Liver (tissue), 10 donors: ENCODE measurements at places on chromosomes 13 and 19. TPM values are rescaled to one million over a fixed set of nuclear protein-coding genes. Genes with fewer than 3 reads are reported as not detected.

DNA sequence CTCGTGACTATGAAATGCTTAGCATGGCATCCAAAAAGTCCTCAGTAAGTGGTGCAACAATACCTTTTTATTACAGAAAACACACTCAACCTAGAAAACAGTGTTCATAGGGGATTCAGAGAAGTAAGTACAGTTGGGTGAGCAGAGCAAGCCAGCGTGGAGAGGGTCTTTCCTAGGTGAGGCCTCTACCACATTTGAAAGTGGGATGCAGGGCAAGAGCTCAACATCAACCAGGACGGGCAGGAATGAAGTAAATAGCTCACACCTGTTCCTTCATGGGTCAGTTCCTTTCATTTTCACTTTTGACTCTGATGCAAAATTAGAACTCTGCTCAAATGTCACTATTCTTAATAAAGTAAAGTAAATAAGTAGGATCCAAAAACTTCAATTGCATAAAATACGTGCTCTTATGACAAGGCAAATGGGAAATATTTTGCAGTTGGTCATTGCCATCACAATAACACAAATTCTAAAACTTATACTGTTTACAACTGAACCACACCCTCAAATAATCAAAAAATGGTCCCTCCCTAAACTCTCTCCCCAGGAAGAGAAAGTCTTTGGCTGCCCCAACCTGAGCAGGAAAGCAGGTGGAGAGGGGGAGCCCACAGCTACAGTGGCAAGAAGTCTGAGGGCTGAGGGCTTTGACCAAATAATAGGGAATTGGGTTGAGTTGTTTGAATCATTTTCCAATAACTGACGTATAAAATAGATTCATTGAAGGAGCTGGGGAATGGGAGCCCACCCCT lies 20.2 kb downstream of the CHAMP1 start:
- DNase-seq = no peak

DNA sequence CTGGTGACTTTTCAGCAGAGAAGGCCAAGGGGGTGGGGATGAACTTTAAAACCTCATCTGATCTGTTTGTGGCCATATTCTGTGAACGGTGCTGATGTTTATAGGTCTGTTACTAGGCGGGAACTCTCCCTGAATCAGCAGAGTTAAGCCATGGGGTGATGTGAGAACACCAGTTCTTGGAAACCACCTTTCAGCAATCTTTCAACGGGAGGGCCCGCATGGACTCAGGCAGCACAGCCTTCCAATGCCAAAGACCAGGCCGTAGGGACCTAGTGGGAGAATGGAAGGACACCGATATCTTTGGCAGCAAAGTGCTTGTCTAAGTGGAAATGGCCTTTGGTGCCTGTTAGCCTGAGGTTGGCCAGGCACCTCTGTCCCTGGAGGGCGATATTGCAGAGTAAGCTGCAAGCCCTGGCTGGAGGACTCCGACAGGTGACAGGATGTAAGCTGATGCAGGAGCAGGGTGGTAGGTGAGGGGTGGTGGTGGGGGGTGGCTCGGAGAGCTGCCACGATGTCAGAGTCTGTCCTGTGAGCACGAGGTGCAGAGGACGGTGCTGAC lies 57.0 kb downstream of the ERCC5 start:
- DNase-seq = no peak

DNA sequence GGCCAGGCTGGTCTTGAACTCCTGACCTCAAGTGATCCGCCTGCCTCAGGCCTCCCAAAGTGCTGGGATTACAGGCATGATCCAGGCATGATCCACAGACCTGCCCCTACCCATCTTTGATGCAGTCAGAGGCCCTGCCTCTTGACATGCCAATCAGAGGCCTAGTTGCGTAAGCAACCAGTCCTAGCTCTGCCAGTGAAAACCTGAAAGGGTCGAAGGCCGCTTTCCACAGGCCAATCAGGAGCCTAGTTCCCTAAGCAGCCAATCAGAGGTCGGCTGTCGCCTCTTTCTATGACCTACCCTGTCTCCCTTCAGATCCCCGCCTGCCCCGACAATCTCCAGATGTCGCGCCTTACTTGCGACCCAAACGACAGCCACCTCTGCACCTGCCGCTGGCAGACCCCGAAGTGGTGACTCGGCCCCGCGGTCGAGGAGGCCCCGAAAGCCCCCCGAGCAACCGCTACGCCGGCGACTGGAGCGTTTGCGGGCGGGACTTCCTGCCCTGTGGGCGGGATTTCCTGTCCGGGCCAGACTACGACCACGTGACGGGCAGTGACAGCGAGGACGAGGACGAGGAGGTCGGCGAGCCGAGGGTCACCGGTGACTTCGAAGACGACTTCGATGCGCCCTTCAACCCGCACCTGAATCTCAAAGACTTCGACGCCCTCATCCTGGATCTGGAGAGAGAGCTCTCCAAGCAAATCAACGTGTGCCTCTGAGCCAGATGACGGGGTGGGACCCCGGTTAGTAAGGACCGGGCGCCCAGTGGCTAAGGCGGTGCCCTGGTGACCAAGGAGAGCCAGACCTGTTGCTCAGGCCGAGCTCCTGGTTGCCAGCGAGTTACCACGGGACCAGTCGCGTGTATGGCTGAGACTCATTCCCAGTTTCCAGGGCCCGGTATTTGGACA lies 6.3 kb downstream of the SYDE1 start:
- DNase-seq = no peak

- DNase-seq = peak; percentile 39
Observed at GRCh38 chr19:53908106-53908934, 758 bp upstream of the CACNG7 start.

DNA sequence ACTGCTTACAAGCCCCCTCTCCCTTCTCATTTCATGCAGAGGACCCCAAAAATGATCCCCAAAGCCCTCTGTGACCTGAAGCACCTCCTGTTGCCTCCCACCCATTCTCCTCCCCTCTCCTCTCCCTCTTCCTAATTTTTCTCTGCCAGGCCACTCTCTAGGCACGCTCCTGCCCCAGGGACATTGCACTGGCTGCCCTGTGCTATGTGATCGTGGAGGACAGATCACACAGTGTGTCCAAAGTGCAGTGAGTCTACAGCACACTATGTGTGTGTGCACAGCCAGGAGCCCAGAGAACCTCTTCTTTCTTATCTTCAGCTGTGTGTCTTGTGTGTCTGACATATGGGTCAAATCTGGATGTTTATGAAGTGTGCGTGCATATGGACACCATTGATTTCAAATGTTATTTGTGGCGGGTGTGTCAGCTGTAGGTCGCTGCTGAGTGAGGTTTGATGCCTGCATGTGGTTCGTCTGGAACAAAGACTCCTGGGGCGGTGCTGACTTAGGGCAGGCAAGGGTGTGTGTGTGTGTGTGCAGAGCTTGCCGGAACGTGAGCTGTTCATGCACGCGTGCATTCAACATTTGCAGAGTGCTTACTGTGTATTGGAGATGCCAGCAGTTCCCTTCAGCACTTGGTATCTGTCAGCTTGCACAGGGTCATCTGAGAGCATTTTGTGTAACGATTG lies 2.1 kb upstream of the KLHL26 start:
- DNase-seq = no peak

GRCh38 chr19:35329323-35329722 lies 336 bp downstream of the CD22 start:
- DNase-seq = no peak

GRCh38 chr13:50334115-50334778 lies 319.0 kb downstream of the KCNRG start:
- DNase-seq = no peak

GRCh38 chr19:40599331-40599901 lies 1.8 kb upstream of the LTBP4 start:
- no peak for DNase-seq

- no peak for DNase-seq
Observed at GRCh38 chr13:66353664-66354063, 876.5 kb downstream of the PCDH9 start.

GRCh38 chr19:48030073-48030472 lies 13.8 kb downstream of the CABP5 start:
- no peak for DNase-seq

DNA sequence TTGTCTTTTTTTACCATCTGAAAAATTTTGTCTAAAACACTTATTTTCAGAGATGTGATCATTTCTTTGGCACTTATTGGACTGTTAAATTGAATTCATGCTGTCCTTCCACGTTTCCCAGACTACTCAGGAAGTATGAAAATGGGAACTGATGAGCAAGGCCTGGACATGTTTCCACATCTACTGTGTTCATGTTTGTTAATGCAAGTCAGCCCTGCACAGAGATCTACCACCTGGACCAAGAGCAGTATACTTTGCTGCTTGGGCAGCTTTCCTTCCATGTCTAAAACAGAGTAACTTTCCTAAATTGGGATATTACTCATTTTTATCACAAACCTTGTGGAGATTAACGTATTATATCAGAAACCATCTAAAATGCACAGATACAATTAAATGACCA lies 687.4 kb downstream of the DIAPH3 start:
- no peak for DNase-seq

DNA sequence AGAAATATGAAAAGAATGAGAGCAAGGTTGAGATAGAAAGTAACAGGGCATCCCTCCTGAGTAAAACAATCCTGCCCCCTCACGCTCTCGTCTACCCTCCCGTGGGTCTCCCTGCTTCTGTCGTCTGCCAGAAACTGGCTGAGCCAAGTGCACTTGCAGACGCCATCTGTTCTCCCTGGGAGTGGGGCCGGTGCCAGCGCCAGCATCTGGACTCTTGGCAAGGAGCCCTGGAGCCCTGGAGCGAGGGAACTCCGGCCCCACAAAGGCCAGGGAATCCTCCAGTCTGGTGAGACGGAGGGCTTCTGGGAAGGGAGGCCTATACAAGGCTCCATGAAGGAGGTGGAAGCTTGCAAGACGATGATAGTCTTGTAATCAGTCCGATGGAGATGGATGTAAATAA lies 2.3 kb upstream of the TMEM91 start:
- DNase-seq = no peak

GRCh38 chr19:41918653-41919244 lies 9.5 kb downstream of the ERFL start:
- DNase-seq = no peak

GRCh38 chr13:99655351-99656091 lies 154.2 kb downstream of the TM9SF2 start:
- peak; percentile 54 for DNase-seq

DNA sequence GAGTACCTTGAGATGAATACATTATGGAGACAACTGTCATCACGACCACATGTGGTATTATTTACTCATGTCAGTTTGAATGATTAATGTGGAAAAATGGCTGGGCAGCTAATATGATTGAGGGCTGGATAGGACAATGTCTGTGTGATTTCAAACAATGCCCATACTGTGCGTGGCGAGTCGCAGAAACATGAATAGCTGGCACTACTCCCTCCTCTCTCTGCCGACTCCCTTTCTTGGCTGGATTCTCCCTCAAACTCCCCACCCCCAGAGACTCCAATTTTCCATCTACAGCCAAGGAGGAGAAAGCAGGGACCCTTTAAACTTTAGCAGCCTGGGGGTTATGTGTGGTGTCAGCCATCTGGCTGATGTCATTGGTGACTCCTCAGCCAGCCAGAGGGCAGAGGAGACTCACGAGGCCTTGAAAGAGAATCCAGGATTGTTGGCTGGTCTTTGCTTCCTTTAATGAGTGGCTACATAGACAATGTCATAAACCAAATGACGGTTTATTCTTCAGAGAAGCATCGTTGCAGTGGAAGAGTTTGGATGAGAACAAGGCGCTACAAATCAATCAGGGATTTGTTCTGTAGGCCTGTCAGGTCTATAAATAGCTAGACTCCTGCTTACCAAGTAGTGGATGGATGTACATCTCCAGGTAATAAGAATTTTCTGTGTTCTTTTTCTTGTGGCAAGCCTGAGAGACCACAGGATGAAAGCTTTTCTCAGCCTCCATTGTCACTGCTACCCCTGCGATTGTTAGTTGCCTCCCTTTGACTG lies 165.6 kb downstream of the DLEU7 start:
- DNase-seq = no peak

DNA sequence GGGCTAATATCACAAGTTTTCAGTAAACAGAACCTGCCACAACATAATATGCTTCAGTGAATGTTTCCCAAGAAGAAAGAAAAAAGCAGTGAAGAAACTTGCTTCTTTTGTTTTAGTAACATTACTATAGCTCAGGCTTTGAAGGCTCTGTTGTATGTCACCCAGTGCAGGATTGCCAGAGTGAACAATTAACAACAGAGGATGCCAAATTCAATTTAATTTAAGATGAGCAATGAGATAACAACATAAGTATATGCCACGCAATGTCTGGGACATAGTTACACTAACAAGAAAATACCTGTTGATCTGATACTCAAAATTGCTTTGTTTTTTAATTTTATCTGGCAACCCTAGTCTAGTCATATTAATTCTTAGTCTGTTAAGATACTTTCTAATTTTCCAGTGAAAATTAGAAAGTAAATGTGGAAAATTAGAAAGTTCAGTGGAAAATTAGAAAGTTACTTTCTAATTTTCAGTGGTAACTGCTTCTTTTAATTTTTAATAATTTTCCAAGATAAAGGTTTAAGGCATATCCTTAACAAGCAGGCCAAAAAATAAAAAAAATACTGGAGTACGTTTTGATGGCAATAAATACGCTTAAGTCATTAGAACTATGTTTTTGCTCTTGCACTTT lies 336.3 kb downstream of the SLITRK6 start:
- no peak for DNase-seq

DNA sequence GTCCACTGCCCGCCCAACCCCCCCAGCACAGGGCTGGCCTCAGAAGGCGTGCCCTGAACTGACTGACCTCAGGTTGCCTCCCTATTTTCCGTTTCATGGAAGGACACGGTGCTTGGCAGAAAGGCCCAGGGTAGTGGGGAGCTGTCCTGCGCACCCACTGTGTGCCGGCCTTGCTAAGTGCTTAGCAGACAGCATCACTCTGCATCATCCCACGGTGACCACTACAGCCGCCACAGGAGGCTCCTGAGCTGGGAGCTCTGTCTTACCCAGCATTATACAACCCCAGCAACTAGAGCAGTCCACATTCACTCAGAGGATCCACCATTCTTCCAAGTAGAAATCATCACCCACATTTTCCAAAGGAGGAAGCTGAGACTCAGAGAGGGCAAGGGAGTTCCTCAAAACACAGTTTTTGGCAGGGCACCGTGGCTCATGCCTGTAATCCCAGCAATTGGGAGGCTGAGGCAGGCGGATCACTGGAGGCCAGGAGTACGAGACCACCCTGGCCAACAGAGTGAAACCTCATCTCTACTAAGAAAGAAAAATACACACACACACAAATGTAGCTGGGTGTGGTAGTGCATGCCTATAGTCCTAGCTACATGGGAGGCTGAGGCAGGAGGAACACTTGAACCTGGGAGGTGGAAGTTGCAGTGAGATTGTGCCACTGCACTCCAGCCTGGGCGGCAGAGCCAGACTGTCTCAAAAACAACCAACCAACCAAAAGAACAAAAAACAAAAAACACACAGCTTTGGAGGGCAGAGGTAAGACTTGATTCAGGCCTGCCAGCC lies 1.6 kb downstream of the SBK2 start:
- DNase-seq = no peak

Gene RXFP2
- total RNA-seq = not detected

Gene FXYD3
- total RNA-seq = not detected

Gene TJP3
- 6.0 TPM for total RNA-seq

Gene KLK12
- not detected for total RNA-seq

Gene NLRP11
- total RNA-seq = 0.33 TPM

Gene NOVA2
- total RNA-seq = 0.47 TPM

Gene DACH1
- 1.9 TPM for total RNA-seq

Gene CERS1
- total RNA-seq = 0.28 TPM

Gene PCDH9
- 2.3 TPM for total RNA-seq

Gene OR10H1
- total RNA-seq = not detected
